Inflammatory macrophage (primary cell): ENCODE measurements at places on chromosomes 3 and 15.

GRCh38 chr3:51677358-51677757 lies 6.3 kb downstream of the TEX264 start:
- no peak for DNase-seq

DNA sequence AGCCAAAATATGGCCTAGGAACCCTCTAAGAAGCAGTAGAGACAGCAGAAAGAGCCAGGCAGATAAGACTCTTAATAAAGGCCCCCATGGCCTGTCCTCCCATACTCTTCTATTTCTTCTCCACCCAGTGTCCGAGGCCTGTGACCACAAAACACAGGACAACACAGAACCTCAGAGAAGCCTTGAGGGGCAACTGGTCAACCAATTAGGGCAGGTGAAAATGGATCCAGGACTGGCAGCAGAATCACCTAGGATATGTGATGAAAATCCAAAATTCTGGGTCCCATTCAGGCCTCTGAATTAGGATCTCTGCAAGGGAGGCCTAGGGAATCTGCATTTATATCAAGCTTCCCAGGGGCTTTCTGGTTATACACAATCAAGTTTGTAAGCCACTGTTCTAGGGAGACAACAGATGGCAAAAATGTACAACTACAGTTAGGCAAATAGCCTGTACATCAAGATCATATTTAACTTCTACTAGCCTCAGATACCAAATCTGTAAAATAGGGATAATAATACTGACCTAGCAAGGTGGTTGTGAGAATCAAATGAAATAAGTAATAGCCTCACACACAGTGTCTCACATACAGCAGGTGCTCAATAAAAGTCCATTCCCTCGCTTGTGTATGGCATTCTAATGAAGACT lies 10.4 kb downstream of the RAB27A start:
- no peak for DNase-seq

GRCh38 chr3:78459796-78460195 lies 1308.0 kb downstream of the ROBO1 start:
- DNase-seq: no peak

GRCh38 chr15:96320703-96321638 lies 9.5 kb upstream of the NR2F2 start:
- DNase-seq: no peak

- DNase-seq: no peak
Measured at GRCh38 chr3:138768125-138768524, 66.6 kb downstream of the PIK3CB start.

DNA sequence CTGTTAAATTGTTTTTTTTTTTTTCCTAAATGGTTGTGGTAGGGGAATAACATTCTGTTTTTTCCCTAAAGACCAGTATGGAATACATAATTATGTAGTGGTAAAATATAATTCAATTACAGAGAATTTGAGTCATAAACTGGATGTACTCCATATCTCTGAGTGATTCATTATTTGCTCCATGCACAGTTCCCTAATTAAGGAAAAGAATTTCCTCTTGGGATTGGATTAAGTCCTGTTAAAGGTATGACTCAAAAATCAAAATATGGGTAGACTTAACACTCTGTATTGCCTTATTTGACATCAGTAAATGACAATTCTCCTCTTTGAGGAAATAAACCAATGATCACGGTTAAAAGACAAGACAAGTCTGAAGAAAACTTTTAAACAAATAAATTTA lies 78.0 kb upstream of the KCNH8 start:
- no peak for DNase-seq

DNA sequence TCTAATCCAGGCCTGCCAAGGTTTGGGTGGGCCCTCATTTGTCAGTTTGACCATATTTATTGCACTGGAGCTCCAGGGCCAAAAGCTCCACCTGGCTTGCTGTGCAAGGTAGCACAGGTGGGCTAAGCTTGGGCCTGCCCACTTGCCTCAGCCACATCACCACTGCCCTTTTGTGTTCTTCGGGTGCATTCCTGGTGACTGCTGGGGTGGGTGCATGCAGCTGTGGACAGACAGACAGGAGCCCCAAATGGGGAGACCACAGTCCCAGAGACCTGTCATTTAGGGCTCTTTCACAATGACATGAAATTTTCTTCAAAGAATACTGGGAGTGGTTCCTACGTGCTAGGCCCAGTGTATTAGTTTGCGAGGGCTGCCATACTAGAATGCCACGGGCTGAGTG lies 2.7 kb downstream of the MESP2 start:
- no peak for DNase-seq

GRCh38 chr3:109977897-109978296 lies 640.6 kb upstream of the DPPA4 start:
- no peak for DNase-seq

GRCh38 chr3:27536491-27536890 lies 52.3 kb upstream of the SLC4A7 start:
- DNase-seq: no peak

GRCh38 chr15:27592036-27592760 lies 506.9 kb downstream of the OCA2 start:
- no peak for DNase-seq

- no peak for DNase-seq
Measured at GRCh38 chr3:187015903-187016638, 85.7 kb downstream of the ST6GAL1 start.

- DNase-seq: no peak
Measured at GRCh38 chr3:179731544-179731943, 78.7 kb downstream of the USP13 start.

- no peak for DNase-seq
Measured at GRCh38 chr3:160949460-160949859, 155.7 kb downstream of the B3GALNT1 start.

DNA sequence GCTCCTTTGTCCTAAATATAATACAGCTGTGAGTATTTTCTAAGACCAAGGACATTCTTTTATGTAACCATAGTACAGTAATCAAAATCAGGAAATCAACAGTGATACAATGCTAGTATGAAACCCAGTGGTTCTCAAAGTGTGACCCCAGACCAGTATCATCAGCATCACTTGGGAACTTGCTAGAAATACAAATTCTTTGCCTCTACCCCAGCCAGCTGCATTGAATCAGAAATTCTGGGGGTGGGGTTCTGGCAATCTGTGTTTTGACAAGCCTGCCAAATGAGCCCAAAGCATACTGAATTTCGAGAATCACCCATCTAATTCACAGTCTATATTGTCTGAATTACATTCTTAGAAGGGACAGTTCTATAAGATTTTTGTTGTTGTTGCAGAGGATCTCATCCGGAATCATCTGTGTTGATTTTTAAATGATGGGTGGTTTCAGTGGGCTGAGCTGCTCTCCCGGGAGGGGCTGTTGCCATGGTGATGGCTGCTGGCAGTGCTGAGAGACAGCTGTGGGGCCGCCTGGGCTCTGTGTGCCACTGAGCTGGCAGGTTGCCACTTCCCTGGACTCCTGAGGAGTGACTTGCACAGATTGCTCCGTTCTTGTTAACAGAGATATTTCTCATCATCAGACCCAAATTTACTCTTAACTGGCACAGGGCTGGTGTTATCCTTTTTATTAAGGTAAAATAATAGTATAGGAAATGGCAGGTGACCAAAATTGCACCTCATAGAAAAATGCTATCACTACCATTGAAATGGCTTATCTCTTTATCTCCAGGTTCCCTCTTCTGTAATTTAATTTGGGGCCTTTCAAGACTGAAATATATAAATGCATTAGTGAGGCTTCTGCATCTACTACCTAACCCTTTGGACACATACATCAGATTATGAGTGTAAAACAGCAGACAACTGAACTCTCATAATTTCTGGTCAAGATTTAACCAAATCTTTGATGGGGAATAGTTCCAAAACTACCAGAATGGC lies 56.5 kb downstream of the NEK11 start:
- DNase-seq: no peak

- no peak for DNase-seq
Measured at GRCh38 chr3:43455233-43455632, 166.6 kb downstream of the ANO10 start.

GRCh38 chr3:9021271-9022009 lies 58.2 kb upstream of the RAD18 start:
- DNase-seq: no peak

DNA sequence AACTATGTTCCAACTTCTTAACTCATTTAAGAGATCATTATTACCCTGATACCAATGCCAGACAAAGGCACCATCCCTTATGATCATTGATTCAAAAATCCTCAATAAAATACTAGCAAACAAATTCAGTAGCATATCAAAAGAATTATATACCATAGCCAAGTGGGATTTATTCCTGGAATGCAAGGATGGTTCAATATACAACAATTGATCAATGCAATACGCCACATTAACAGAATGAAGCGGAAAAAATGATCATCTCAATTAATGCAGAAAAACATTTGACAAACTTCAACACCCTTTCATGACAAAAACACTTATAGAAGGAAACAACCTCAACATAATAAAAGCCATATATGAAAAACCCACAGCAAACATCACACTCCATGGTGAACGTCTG lies 4.7 kb upstream of the HTR3E start:
- DNase-seq: no peak

DNA sequence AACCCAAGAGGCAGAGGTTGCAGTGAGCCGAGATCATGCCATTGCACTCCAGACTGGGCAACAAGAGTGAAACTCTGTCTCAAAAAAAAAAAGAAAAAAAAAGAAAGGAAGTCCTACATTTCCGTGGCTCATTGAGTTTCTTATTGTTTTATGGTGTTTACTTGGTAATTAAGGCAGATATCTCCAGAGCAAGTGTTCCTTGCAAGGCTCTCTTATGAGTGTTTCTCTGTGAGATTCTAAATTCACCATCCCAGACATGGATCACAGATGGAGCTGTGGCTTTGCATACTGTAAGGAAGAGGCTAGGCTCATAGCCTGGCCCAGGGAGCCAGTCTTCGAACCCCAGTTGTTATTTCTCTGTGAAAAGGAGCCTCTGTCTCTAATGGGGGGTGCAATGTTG lies 53.0 kb downstream of the IQGAP1 start:
- DNase-seq: no peak

- DNase-seq: no peak
Measured at GRCh38 chr3:177055605-177056571, 141.4 kb downstream of the TBL1XR1 start.

GRCh38 chr3:190522621-190523222 lies 8.8 kb downstream of the IL1RAP start:
- no peak for DNase-seq

DNA sequence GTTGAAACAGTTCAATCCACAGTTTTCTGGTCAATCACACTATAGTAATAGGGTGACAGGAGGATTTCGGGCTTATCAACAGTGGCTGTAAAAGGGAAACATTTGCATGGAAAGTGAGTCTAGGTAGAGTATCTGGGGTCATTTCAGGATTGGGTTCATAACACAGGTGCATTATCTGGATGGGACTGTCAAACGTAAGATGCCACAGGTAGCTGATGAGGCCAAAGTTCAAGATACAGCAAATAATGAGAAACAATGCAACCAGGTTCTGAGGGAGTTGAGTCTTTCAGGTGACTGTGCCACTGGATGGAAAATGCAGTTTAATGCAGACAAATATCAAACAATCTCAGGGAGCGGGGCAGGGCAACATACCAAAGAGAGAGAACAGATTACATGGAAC lies 62.2 kb downstream of the WDR76 start:
- no peak for DNase-seq

DNA sequence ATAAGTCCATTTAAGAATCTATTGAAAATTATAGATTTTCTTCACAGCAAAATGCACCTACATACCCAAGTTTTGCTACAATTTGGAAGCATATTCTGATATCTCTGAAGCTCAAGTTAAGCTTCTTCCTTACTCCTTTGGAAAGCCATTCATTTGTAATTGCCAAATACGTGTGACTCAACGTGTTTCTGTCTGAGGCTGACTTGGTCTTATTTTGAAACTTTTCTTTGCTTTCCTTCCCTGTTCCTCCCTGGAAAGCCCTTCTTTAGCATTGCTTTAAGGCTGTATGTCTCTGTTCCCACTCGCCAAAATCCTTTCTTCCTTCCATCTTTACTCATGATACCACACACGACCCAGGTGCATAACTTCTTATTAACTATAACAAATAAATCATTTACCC lies 232.0 kb downstream of the ZBBX start:
- DNase-seq: peak; percentile 66

DNA sequence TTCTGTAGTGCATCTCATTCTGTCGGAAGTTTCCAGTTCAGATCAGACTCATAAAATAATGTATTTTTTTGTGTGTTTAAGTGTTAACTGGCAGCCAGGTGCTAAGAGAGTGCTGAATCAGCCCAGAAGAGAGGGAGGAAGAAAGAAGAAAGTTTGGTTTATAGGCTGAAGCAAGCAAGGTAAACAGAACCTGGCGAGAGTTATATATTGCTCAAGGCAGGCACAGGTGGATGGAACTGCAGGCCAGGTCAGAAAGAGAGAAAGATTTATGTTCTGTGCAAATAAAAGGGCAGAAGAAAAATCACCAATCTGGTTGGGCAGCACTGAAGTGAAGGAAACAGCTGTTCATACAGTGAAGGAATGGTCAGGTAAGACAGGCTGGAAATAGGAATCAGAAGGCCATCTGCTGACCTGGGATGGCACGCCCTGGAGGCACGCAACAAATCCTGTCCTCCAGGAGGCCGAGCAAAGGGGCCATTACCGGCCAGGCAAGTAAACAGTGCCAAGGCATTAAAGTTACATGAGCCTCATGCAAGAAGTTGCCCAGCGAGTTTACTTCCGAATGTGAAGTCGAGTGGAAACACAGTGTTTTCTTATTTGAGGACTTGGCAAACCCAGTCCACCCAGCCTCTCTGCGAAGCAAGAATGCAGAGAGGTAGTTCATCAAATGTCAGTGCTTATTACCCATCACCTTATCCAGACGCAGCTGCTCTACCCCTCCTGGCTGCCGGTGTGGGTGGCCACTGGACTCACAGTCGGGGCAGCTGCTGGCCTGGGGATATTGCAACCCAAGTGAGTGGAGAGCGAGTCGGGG lies 309.8 kb downstream of the VPS13C start:
- no peak for DNase-seq

DNA sequence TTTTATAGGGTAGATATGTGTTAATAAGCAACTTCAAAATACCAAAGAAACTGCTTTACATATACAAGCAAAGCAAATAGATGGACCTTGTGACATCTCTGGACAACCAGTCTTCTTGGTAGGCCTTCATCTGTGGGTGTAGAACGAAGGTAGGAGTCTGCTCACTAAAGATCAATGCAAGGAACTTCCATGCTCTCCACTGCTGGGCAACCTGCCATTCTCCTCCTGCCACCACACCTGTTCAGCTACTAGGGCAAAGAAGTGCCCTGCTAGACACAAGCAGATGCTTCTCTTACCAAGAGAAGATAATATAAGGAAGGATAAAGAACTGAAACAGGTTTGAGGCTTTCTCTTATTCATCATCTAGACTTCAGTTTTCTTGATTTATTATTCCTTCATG lies 12.6 kb downstream of the PPARG start:
- no peak for DNase-seq

GRCh38 chr3:170867143-170867937 lies 2.7 kb downstream of the RPL22L1 start:
- peak; percentile 13 for DNase-seq

DNA sequence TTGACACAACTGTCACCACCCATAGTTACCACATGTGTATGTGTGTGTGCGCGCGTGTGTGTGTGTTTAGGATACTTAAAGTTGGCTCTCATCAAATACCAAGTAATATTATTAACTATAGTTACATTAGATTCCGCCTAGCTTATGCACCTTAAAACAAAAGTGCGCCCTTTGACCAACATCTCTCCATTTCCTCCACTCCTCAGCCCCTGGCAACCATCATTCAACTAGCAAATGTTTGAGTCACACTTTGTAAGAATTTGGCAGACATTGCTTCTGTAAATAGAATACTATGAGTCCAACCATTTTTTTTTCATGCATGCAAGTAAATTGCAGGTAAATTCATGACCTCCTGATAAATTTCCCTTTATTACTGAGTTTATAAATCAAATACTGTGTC lies 169.3 kb downstream of the GBE1 start:
- no peak for DNase-seq
